ENCODE measurements at places on chromosomes 12 and 14.

- DNase-seq: no peak
Measured at GRCh38 chr12:131800594-131801135, 27.5 kb upstream of the MMP17 start.

- no peak for DNase-seq
Measured at GRCh38 chr14:39665075-39665475, 232.8 kb upstream of the FBXO33 start.

DNA sequence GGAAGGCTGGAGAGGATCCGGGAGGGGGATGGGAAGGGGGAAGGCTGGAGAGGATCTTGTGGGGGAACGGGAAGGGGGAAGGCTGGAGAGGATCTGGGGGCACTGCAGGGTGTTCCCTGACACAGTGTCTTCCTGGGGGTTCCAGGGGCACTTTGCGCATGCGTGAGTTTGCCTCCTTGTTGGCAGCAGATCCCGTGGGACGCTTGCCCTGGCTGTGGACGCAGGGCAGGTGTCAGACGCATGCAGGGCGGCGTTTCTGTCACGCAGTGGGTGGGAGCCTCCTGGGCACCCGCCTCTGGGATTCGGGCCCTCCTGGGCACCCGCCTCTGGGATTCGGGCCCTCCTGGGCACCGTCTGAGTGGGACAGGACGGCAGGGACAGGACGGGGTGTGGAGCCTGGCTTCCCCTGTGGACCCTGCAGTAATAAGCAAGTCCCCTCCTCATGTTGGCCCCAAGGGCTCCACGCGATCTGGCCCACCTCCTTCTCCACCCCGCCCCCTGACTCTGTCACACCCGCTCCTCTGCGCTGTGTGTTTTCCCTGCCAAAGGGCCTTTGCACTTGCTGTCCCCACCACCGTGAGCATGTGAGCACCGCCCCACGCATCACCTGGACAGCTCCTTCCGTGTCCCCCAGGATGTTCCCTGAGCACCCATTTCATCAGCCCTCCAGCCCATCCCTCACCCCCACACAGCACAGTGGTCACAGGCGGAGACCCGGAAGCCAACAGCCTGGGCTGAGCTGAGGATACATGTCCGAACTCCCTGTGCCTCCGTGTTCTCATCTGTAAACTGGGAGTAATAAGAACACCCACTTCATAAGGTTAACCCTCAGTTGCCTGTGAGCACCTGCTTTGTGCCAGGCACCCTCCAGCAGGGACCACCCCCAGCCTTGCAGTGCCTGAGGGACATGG, 4.4 kb downstream of the MMP17 start:
- DNase-seq: no peak

DNA sequence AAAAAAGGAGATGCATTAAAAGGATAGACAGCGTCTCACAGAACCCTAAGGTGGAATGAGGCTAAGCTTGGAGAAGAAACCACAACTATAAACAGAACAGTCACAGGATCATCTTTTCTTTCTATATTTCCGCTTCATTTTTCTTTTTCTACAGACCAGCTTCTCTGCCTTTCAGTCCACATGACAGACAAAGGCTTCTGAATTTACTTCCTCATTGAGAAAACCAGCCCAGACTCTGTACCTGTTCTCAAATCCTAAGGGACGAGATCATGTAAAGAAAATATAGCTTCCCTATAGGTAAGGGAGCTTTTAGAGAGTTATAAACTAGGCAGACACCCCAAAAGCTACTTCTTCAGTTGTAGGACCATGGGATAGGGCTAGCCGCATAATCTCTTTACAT, 17.4 kb downstream of the SGPP1 start:
- no peak for DNase-seq

DNA sequence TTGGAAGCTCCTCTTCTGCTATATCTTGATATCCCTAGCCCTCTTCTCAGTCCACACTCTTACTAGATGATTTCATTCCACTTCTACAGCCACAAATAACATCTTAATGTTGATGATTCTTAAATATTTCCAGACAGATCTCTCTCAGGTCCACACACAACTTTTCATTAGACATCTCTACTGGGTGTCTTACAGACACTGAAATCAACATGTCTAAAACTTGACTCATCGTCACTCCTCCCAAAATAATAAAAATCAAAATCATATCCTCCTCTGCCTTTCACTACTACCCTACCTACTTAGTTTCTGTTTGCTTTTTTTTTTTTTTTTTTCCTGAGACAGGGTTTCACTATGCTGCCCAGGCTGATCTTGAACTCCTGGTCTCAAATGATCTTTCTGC, 11.9 kb downstream of the PRDM4 start:
- no peak for DNase-seq

GRCh38 chr12:110012659-110013058, 13.4 kb downstream of the ANKRD13A start:
- DNase-seq: no peak

DNA sequence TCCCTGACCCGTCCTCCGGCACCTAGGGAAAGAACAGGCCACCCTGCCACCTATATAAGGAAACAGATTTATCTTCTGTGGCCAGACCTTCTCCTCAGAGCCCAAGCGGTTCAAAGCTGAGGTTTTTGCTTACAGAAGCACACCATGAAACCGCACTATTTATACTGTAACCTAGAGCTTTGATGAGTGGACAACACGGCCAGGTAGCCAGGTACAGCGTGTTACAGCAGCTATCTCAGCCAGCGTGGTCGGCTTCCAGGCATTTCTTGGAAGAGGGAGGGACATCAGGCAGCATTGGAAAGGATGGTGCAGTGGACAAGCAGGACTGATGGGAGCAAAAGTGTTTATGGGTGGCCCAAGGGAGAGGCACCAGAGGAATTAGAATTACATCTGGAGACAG, 34.4 kb downstream of the TTC7B start:
- no peak for DNase-seq

DNA sequence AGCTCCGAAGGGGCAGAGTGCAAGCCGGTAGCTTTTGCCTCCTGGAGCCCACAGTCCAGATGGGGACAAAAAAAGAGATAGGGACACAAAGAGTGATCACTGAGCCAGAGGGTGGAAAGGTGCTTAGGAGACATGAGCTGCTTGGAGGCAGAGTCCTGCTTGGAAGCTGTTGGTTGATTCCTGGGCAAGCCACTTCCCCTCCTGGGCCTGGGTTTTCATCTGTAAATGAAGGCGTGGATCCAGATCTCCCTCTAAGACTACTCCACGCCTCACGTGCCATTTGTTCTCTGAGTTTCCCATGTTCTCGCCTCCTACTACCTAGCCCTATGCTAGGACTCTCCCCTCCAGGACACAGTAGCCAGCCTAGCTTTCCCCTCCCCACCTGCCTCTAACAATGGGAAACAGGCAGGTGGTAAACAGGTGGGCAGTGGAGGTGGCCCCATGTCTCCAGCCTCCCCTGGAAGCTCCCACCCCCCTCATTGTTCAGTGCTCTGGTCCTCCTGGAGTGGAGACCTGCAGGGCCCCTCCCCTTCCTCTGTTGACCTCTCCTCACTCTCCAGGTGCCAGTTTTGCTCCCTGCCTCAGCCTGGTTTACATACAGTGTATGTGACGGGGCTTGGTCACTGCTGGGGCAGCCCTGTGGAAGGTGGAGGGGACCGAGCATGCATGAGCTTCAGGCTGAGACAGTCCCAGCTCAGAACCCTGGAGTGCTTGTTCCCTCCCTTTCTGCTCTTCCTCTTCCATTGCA, 3.8 kb downstream of the SERPINA3 start:
- no peak for DNase-seq

DNA sequence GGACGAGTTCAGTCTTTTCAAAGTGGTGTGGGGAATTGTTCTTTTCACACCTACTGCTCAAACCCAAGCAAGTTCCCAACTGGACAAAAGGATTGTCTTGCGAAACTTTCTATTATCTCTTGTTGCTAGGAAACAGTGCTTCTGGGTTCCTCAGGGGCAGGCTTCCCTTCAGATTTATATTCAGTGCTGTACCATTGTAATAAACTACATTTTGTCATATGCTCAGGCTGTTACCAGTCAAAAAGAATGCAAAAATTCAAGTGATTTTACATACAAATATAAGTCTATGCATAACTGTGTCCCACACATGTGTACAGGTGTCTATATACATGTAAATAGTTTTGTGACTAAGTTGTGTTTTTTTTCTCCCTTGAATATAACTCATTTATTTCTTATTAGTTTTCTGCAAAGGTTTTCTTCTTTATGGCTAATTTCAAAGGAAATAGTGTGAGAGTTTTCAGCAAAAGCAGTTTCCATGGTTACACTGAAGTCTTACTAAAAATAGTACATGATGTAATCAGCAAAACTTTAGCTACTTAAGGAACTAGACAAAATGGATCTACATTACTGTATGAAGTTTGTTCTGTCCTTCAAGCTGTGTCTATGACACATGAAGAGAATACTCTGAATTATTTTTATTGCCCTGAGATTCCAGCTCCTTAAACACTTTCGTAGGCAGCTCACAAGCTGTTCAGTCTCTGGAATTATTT, 430.2 kb upstream of the TMPO start:
- DNase-seq: no peak

DNA sequence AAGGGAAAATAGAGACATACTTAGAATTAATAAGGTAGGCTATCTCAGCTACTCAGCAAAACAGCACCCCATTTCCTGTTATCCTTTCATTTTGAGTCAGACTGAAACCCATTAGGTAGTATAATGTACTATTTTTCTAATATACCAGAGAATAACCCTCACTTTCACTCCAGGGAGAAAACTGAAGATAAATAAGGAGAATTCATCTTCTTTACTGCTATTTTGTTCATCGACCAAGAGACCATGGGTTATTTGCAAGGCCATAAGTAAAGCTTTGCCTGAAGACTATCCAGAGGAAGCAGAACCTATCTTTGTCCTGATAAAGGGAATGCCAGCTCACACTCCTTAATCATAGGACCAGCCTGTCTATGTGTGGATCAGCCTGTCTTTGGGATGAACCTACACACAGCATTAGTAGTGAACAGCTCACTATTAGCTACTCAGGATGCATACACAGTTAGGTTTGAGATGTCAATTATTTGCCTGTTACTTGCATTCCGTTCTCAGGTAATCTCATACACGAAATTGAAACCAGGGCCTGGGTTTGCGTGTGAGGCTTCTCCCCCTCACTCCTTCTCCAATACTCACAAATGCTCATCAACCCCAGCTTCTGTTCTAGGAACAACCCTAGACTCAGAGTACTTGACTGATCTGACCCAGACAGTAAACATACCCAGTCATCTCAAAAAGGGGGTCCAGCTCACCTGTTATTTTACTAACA, 124.4 kb downstream of the DAD1 start:
- DNase-seq: no peak

DNA sequence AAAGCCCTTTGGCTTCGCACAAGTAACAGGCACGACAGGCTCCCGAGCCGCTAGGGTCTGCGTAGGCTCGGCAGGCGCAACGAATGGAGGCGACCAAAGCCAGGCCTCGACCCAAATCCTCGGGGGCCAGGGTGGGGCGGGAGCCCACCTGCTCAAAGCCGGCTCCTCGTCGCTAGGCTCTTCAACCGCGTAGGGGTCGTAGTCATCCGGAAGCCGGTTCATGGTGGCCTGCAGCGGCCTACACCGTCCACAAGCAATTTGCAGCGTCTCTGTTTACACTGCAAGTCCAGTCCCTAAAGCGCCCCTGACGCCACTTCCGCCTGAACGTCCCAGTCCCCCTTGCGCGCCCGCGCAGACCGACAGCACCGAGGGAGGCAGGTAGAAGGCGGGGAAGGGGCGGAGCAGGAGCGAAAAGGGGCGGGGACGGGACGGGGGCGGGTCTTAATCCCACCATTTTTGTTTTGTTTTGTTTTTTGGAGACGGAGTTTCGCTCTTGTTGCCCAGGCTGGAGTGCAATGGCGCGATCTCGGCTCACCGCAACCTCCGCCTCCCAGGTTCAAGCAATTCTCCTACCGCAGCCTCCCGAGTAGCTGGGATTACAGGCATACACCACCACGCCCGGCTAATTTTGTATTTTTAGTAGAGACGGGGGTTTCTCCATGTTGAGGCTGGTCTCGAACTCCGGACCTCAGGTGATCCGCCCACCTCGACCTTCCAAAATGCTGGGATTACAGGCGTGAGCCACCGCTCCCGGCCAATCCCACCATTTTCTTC, at the start of gene EAPP:
TSS of gene EAPP (minus strand) at position 295 of the 774 bp plus-strand sequence. CDS start at position 222, 73 bp downstream.
- DNase-seq: peak; percentile 90

GRCh38 chr12:50203691-50204090, 36.5 kb upstream of the CERS5 start:
- DNase-seq: no peak

DNA sequence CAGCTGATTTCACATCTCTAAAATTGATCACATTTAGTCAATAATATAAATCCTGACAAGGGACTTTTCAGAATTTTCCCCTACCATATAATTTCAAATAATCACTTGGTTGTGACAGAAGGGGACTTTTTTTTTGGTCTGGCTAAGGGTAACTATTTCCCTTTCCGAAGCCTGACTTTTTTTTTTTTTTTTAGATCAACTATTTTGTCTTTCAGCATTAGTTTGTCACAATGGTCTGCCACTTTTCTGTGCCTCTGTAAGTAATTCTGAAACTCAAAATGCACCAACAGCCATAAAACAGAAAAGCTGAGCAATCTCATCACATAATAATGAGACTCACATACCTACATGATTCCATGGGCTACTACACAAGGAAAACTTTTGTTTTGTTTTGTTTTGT, 266.4 kb downstream of the SSPN start:
- DNase-seq: no peak

DNA sequence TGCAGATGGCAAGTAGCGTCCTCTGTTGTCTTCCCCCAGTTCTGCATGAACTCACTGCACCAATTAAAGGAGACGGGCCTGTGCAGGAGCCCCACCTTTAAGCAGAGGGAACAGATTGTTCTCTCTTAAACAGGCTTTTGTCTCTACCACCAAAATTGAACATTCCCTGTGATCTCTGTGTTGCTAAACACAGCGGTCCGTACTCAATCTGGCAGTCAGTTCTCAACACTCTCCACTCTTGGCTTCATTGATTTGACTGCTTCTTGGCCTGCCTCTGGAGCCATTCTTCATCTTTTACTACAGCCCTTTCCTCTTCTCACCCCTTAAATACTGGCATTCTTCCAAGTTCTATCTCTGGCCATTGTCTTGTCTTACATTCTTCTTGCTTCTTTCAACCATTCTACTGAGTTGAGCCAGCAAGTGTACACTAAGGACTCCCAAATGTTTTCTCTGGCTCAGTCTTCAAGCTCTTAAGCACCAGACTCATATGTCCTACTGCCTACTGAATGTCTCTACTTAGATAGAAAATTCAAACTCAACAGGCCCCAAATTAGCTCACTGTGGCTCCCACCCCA, 8.0 kb upstream of the NT5DC3 start:
- no peak for DNase-seq

DNA sequence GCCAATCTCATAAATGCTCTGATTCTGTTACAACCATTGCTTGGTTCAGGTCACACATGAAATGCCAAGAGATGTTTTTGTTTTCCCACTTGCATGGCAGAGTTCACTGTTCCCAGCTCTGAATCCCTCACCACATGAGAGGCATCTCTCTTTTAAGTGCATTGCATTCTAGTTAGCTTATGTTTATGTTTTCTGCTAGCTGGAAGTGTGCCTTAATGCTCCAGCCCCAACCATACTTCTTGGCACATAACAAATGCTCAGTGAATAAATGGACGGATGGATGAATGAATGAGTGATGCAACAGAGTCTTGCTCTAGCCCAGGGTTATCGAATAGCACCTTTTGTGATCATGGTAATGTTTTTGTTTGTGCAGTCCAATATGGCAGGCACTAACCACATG, 197.3 kb downstream of the PPM1H start:
- DNase-seq: no peak
